Heart right ventricle (tissue), 16 donors: ENCODE measurements at places on chromosomes 11 and 22. TPM values are rescaled to one million over a fixed set of nuclear protein-coding genes. Genes with fewer than 3 reads are reported as not detected.

DNA sequence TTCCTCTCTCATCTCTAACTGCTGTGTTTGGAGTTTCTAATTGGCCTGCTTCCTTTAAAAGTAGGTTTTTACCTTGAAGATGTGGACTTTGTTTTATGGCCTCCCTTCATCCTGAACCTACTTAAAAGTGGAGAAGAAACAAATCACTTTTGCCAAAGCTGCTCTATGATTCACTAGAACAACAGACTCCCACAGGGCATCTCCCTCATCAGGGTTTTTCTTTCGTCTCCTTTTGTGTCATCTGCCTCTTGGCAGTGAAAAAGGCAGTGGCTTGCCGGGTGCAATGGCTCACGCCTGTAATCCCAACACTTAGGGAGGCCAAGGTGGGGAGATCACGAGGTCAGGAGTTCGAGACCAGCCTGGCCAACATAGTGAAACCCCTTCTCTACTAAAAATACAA is 186.6 kb upstream of the MTNR1B start:
- no peak for DNase-seq

DNA sequence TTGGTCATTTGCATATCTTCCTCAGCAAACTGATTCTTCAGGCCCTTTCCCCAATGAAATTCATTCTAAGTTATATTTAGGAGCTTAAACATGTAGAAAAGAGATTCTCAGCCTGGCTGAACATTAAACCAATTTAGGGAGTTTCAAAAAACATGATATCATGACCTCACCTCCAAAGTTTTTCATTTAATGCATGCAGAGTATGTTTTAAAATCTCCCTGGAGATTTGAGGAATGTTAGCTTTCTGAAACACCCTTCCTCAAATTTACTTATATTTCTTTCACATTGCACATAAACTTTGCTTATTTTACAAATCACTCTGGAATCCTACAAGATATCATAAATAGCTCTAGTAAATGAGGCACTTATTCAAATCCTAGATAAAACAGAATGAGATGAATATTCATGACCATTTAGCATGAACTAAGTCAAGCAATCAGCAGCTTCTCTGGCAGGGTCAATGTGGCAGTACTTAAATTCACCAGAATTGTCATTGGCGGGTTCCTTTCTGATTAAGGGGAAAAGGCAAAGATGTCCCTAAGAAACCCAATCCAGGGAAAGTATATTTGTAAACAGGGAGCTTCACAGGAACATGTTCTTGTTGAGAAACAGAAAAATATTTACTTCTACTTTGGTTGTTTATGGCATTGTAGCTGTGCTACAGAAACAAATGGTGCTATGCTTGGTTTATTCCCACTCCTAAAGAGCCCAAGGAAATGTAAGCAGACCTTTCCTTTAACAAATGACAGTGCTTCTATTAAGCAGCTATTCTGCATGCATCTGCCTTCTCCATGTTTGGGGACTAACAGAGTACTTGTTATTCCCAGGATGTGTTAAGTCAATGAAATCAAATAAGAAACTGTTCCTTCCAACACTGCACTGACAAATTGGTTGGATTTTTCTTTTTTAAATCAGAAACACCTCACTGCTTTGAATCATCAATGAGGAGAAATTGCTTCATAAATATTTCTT is 162.3 kb downstream of the C11orf87 start:
- DNase-seq: no peak

GRCh38 chr22:20016734-20017621 is at the start of gene ARVCF:
Gene ARVCF (minus strand): TSS chr22:20016823. CDS start chr22:19990794, 26,029 bp downstream.
- DNase-seq: peak; percentile 94

Gene MAPK8IP2
- 0.39 TPM for total RNA-seq

DNA sequence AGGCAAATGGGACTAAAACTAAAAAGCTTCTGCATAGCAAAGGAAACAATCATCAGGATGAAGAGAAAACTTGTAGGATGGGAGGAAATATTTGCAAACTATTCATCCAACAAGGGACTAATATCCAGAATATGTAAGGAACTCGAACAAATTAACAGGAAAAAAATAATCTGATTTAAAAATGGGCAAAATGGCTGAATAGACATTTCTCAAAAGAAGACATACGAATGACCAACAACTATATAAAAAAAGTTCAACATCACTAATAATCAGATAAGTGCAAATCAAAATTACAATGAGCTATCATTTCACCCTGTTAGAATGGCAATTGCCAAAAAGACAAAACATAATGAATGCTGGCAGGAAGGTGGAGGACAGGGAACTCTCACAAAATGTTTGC is 12.0 kb downstream of the OR52E1 start:
- DNase-seq: no peak

DNA sequence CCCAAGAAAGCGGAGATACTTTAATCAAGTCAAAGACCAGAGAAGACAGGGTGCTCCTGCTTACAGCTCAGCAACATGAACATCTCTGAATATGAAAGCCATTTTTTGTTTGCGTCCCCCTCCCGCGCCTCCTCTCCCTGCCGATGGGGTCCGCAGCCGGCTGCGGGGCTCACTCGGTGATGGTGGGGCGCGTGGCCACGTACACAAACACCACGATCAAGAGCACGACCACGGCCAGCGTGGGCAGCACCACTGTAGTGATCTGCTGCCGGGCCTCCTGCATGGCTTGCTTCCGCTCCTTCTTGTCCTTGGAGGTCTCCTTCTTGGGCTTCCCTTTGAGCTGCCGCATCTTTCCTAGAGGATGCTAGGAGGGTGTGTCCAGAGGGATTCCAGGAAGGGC is 64.3 kb downstream of the SMCO4 start:
- no peak for DNase-seq

GRCh38 chr11:105991888-105992287 is 30.2 kb downstream of the MSANTD4 start:
- no peak for DNase-seq

DNA sequence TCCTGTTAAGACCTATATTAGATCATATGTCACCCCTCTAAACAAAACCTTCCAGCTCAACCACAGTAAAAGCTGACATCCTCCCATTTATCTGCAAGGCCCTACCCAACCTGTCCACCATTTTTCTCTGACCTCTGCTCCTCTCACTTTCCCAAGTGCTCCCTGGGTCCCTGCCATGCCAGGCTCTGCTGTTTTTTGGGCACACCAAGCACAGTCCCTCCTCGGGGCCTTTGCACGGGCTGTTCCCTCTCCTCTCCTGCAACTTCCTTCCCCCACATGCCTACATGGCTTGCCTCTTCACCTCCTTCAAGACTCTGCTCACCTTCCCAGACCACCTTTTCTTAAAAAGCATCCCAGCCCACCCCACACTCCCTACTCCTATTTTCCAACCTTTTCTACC is 9.8 kb downstream of the TST start:
- DNase-seq: no peak

DNA sequence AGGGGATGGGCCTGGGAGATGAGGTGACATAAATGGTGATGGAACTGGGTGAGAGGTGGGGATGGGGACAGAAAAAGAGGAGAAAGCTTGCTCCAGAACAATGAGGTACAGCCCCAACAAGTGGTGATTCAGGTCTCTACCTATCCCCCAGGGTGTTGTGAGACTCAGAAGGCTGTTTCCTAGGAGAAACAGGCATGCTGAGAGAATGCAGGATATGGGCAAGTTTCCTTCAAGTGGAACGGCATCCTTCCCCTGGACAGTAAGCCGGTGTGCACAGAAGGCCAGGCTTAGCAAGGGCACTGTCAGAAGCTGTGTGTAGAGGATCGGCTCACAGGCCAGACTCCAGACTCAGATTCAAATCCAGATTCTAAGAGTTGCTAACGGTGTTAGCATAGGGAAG is 34.1 kb upstream of the CRTAM start:
- DNase-seq: no peak

DNA sequence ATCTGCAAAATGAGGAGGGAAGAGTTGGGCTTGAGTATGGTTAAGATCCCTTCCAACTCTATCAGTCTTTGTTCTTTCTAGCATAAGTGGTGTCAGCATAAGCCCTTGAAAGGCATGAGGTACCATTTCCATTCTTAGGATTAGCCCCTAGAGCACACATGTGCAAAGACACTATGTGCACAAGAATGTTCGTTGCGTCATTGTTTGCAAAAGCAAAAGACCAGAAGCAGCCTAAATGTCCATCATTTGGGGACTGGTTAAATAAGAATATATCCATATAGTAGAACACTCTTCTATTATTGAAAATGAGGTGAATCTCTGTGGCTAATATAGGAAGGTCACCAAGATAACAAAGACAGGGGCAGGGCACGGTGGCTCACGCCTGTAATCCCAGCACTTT is 10.0 kb upstream of the KCTD14 start:
- no peak for DNase-seq

DNA sequence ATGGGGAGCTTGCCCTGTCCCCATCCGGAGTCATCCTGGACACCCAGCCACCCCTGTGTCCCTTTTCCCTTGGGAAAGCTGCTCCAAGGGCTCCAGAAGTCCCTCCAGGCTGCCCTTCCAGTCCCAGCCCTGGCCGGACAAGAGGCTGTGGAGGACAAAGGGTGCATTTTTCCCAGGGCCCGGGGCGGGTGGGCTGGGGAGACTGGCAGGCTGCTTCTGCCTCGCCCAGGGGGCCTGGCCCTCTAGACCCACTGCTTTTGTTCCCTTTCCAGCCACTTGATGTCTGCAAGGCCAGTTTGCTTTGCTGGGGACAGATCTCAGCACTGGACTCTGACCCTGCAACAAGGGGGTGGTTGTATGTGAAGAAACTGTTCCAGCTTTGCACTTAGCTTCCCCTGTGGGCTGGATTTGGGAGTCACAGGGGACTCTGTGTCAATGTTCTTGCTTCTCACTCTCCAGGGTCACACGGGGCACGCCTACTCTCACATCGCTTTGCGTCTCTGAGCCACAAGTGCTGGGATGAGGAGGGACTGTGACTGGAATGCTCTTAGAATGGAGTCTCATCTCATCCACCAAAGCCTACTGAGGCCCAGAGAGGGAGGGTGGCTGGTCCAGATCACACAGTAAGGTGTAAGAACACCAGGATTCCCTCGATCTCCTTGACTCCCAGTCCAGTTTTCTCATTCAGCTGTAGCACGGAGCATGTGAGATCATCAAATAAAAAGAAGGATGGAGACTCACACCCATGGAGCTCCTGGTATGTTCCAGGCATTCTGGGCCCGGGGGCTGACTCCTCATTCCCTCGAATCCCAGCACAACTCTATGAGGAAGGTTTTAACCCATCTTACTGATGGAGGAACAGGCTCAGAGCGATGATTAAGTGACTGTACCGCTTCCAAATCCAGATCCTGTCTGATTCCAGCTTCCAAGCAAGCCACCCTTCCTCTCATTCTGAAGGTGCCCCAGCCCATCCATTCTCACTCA is 59.9 kb downstream of the FBXO7 start:
- DNase-seq: peak; percentile 59

- peak; percentile 67 for DNase-seq
Measured at GRCh38 chr11:3153291-3153861, 11.7 kb downstream of the OSBPL5 start.

Gene MMP12
- 0.30 TPM for total RNA-seq

Gene APOL1
- total RNA-seq: 20.4 TPM

DNA sequence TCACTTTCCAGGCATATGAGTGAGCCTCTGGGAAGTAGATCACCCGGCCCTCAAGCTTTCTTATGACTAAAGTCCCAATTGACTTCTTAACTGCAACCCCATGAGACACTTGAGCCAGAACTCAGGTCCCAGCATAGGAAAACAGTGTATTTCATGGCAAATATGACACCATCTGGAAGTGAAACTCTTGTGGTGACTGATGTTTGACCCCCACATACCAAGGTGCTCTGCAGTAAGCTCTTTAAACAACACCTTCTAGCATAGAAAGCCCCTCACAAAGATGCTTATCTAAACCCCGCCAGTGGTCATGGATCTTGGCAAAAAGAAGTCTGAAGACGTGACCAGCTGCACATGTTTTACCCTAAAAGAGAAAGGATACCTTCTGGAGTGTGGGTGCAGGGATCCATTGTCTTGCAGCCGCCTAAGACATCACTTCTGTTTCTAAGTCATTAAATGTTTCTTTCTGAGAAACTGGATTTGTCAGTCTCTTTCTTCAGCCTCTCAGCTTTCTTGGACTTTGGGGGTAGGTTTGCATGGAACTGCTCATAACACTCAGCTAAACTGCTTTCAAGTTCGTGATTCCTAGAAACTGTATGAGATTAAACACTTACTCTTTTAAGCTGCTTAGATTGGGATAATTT is 7.4 kb upstream of the PELI3 start:
- DNase-seq: no peak

Gene TENM4
- total RNA-seq: 0.38 TPM

DNA sequence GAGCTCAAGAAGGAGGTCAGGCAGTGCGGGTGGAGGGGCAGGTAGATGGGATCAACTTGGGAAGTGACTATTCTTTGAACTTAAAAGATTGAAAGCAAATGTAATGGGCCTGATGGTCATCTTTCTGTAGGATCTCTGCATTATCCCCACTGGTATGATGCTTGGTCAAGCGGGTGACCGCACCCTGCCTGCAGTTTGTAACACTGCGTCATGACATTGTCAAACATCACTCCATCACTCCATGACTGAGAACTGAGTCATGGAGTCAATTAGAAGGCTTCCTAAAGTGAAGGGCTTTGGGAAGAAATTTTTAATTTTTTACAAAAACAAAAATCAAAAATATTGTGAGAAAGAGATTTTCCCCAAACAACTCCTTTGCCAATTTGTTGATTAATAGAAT is 62.4 kb upstream of the BMAL1 start:
- no peak for DNase-seq

Gene IGSF22
- total RNA-seq: 1.1 TPM

DNA sequence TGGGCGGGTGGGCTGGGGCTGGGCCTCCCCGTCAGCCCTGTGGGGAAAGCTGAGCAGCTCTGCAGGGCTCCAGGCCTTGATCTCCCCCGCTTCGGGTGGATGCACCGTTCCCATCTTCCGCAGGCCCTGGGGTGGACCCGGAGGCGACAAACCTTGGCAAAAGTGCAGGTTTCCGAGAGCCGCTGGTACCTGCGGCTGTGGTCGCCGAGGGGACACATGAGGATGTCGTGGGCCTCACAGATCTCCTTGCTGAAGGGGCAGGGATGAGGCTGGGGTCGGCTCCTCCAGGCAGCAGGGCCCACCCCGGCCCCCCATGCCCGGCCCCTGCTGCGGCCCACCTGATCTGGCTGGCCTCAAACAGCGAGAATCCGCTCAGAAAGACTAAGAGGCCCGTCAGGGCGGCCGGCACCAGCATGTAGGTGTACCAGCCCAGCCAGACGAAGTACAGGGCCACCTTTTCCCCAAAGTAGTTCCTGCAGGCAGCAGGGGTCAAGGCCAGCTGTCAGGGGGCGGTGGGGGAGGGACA is 11.8 kb downstream of the ANO9 start:
- no peak for DNase-seq

GRCh38 chr11:68839911-68840641 is 1.6 kb downstream of the CPT1A start:
- no peak for DNase-seq

- no peak for DNase-seq
Measured at GRCh38 chr11:19283991-19284390, 43.2 kb upstream of the E2F8 start.

DNA sequence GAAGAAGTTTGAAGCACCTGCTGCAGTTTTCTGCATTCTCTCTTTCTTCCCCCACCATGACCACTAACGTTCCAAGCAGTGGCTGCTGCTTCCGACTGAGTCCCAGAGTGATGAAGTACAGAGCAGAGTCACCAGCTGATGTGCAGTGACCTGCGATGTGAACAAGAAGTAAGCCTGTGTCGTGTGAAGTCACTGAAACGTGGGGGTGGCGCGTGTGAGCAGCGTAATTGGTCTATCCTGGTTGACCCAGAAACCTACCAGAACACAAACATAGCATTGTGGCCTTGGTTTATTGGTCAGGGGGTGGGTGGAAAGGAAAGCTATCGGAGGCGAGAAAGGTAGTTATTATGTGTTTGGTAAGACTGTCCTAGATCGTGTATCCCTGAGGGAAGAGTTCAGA is 3.5 kb downstream of the KRTAP5-7 start:
- no peak for DNase-seq

Gene CARD18
- not detected for total RNA-seq

Gene MYO18B
- 407 TPM for total RNA-seq

GRCh38 chr22:24390576-24390975 is 36.8 kb upstream of the ADORA2A start:
- DNase-seq: no peak
